Left renal pelvis (tissue), 4 donors: ENCODE measurements at places on chromosomes 13 and 19. TPM values are rescaled to one million over a fixed set of nuclear protein-coding genes. Genes with fewer than 3 reads are reported as not detected.

GRCh38 chr13:41458187-41458760 lies 924 bp downstream of the RGCC start:
- DNase-seq, result no peak

DNA sequence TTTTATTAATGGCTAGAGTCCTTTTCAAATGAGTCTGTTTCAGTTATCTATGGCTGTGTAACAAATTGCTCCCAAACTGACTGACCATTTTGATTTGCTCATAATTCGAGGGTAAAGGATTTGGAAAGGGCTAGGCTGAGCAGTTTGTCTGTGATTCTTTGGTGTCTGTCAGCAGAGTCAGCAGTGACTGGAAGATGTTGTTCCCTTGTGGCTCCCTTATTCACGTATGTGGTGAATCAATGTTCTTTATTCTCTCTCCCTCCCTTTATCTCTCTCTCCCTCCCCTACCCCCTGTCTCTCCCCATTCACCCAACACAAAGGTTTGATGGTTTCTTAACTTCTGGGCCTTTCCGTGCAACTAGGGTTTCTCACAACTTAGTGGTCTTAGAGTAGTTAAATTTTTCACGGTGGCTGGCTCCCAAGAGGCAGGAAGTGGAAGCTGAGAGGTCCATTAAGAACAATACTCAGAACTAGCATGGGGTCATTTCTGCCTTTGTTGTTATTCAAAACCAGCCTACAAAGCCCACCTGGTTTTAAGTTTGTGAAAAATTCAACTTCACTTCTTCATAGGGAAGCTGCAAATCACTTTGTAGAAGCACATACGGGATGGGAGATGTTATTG lies 772.5 kb upstream of the SLITRK1 start:
- no peak for DNase-seq

DNA sequence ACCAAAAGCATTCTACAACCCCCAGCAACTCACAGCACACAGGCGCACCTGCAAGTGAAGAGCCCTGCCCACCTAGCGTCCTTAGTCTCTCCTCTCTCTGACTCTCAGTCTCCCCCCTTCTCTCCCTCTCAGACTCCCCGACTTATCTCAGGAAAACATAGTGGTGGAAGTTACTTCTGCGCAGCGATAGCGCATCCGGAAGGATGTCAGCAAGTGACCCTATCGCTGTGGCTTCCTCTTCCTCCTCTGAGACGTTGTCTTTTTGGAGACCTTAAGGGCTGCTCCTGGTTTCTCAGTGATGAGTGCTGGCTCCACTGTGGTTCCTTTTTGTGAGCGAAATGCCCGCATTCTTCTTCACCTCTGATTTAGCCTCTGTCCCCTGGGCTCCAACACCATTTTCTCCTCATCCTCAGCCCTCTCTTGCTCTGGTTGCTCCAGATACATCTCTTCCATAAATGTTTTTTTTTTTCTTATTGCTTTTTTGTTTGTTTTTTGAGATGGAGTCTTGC lies 1.4 kb upstream of the YIF1B start:
- no peak for DNase-seq

DNA sequence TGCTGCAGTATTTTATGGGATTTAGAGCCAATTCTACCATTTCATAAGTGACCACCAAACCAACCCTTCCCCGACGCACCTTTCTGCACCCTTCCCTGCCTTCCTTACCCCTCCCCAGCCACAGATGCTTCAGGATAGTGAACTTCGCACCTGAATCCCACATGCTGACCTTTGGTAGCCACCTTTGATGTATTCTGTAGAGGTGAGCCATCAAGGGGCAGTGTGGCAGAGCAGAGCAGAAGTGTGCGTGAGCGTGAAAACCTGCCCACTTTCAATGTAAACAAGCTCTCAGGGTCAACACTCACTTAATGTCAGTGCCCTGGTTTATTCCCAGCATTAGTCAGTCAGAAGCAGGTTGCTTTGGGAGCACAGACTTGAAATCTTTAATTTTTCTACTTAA lies 107.7 kb downstream of the FRY start:
- DNase-seq, result no peak

DNA sequence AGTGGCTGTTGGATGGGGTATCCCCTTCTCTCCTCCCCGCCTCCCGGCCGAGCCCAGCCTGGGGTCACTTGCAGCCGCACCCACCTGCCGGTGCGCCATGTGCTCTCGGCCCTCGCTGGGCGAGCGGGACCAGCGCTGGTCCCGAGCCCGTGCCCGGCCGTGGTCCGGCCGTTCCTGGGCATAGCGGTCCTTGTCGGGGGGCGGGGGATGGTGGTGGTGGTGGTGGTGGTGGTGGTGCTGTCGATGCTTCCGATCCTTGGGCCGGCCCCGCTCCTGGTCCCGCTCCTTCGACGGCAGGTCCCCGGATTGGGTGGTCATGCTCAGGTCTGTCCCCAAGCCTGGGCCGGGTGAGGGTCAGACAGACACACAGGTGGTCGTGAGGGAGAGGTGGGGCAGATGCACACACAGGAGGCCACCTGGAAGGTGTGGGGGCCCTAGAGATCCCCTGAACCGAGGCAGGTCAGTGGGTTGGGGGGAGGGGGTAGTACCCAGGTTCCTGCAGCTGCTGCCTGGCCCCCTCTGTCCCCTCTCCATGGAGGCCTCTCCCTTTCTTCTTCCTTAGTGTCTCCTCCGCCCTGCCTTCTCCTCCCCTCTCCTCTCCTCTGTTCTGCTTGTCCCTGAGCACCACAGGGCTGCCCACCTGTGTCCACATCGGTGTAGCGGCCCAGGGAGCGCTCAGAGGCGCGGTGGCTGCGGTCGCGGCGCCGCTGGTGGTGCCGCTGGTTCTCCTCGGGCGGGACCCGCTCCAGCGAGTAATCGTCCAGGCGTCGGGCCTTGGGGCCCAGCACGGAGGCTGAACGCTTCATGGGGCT lies 58.7 kb downstream of the IER2 start:
- DNase-seq, result no peak

DNA sequence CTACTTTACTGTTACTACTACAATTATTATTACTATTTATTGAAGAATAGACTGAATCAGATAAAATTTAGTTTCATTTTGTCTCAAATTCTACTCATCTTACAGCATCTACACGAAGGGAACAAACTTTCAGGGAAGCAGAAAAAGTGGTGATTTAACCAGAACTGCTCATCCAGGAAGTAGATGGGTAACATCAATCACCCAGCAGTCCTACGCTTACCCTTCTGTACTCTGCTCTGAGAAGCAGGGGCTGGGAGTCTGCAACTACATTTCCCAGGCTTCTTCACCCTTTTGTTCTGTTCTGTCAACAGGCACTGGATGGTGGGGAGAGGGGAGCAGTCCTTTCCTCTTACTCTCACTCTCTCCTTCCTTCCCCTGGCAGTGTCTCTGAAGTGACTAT lies 31.4 kb upstream of the GGACT start:
- no peak for DNase-seq

DNA sequence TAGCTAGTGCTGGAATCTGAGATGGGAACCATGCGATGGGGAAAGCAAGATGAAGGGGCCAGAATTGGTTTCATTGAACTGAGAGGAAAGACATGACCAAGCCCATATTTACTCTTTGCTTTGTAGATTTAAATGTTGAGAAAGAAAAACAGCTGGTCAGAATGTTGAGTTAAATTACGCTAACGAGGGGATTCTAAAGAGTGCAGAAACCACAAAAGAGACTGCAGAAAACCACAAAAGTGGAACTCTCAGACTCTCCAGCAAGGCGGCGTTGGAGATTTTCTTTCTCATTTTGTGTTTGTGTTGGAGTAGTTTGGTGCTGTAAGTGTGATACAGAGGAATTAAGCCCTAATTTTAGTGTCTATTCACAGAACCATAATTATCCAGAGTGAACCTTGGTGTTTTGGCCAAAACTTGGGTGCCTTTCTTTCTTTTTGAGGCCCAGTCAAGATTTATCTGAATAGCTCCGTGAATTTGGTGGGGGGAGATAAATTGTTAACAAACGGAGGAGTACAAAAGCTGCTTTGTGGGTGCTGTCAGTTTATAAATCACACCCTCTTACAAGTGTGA lies 26.3 kb downstream of the SAE1 start:
- DNase-seq, result no peak

GRCh38 chr13:93284064-93284463 lies 57.5 kb downstream of the GPC6 start:
- no peak for DNase-seq

DNA sequence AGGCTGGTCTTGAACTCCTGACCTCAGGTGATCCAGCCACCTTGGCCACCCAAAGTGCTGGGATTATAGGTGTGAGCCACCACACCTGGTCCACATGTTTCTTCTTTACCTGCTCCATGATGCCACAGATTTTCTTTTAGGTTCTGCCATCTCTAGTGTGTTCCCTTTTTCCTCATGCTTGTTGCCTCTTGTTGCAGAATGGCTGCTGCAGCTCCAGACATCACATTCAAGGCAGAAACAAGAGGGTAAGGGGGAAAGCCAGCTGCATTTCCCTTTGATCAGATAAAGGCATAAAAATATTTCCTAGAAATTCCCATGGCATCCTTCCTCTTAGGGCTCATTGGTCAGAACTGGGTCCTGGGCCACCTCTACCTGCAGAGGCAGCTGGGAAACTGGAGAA lies 12.3 kb upstream of the CCDC124 start:
- DNase-seq, result no peak

- no peak for DNase-seq
Measured at GRCh38 chr13:31755803-31756212, 16.5 kb downstream of the RXFP2 start.

GRCh38 chr13:45733361-45733760 lies 31.2 kb downstream of the CBY2 start:
- no peak for DNase-seq

- no peak for DNase-seq
Measured at GRCh38 chr13:83531022-83531421, 351.3 kb downstream of the SLITRK1 start.

DNA sequence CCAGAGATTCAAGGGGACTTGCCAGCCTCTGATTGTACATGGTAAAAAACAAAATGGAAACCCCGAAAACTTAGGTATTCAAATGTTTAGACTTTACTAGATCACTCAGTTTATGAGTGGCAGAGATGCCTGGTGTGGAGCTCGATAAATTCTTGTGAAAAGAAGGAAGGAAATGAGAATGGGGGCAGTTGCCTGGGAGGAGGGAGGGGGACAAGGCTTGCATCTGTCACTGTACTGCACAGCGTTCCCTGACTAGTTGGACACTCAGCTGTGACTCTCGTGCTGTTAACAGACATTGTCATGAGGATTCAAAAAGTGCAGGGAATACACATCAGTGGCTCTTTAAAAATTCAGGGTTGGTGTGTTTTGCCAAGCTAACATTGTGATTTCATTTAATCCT lies 232.9 kb downstream of the ZIC5 start:
- DNase-seq, result no peak

- no peak for DNase-seq
Measured at GRCh38 chr19:12899891-12900518, 9.0 kb downstream of the GCDH start.

DNA sequence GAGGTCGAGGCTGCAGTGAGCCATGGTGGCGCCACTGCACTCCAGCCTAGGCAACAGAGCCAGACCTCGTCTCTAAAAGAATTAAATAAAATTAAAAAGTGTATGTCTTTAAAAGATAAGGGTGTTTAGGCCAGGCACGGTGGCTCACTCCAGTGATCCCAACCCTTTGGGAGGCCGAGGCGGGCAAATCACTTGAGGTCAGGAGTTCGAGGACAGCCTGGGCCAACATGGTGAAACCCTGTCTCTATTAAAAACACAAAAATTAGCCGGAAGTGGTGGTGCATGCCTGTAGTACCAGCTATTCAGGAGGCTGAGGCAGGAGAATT lies 7.5 kb upstream of the SDHAF1 start:
- DNase-seq, result no peak

DNA sequence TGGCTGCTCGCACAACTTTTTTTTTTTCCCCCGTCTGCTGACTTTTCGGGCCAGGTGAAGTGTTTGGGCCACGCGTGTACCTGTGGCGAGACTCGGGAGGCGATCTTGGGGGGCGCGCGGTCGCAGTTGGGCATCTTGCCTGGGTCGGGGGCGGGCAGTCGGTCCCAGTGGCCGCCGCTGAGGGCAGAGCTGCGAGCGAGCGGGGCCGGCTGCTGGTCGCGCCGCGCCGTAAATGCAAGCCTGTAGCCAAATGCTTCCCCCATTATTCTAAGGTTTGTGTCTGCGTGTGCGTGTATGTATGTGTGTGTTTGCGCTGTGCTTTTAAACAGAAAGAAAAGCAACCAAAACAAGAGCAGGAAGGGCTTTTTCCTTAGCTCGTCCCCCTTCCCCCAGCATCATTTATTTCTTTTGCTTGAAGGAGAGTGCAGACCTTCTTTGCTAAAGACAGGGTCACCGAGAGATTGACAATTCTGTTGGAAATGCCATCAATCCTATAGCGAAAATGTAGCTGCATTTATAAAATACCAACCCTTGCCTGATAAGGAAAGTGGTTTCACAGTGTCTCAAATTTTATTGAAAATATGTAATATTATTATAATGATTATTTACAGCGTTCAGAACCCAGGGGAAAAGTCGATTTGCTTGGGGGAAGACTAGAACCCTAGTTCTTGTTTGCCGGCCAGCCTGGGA lies 143.2 kb upstream of the ZNF536 start:
- no peak for DNase-seq

GRCh38 chr19:30001301-30001700 lies 59.3 kb downstream of the URI1 start:
- no peak for DNase-seq

DNA sequence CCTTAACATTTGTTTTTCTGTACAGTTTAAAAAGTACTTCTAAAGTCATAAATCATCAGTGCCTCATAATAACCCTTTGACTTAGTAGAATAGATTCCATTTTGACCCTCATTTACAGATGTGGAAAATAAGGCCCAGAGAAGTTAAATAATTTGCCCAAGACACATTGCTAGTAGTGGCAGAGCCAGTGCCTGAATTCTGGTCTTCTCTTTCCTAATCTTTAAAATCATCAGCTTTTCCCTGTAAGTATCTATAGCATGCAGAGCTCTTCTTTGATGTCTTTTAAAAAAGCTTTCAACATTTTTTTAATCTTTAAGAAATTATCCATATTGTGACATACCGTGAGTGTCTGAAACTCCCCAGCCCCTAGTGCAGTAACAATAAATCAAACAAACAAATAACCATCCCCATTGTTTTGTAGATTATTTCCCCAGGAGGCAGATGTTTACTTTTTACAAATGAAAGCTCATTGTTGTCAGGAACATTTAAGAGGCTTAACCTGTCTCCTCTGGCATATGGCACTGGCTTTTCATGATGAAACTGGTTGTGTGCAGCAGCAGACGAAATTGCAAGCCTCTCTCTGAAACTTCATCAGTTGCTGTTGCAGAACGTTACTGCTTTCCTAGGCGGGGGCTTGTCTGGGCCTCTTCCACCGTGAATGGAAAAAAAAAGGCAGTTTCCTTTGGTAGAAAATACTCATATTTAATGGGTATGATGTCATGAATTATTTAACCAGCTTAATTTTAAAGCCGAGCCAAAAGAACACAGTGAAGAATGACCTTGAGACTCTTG lies 31.7 kb upstream of the PCDH8 start:
- no peak for DNase-seq

ZNF492 gene
- 2.2 TPM for polyA plus RNA-seq

CEACAM1 gene
- polyA plus RNA-seq, result 2.8 TPM

RPS5 gene
- 911 TPM for polyA plus RNA-seq

ZNF776 gene
- polyA plus RNA-seq, result 36.5 TPM

ARHGAP45 gene
- polyA plus RNA-seq, result 9.5 TPM
